ENCODE measurements at places on chromosomes 12 and 14.

DNA sequence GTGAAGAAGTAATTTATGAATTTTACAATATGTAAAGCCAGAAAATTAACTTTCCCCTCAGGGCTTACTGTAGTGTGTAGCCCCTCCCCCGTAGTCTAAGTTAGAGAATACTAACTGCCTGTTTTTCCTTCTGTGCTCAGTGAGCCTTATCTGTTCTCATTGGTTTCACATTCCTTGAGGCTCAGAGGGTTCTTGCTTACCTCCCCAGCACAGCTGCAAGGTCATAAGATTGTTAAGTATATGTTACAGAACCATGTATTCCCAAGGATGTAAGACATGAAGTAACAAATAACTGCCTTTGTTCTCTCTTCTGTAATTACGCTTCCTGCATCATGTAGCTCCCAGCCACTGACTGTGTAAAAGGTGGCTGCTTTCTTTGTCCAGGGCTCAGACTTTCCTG, 1351.1 kb downstream of the TMEM121 start:
- DNase-seq, result no peak

DNA sequence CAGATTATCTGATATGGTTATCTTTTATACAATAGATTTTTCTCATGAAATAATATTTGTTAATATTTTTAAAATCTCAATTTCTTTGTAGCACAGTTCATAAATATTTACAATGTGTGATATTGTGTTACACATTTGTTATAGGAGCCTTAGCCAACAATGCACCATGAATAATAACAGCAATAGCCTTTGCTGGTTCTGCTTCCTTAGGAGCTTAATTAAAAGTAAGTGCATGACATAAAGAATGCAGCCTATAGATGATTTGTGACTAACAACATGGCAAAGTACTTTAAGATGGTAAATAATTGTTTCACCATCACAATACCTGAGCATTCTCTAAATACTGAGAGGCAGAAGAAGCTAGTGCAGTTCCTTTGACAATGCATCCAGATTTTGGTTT, 156.3 kb upstream of the RASSF8 start:
- no peak for DNase-seq

DNA sequence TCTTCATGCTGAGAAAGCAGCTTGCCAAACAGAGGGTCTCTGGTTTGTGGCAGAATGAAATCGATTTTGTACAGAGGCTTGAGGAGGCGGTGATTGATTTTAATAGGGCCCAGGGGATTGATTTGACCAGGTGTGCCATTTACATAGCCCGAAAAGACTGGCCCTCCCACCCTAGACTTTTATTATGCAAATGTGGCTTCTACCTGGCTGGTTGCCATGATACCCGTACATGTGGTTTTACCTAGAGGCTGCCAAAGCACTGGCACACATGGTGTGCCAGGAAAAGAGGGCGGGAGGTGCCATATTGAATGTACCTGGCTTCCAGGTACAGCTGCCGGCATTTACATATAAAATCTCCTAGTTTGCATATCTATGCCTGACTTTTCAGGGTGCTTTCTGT, 18.0 kb upstream of the GUCY2C start:
- DNase-seq, result no peak

GRCh38 chr12:100767371-100767770, 27.2 kb upstream of the ANO4 start:
- DNase-seq, result no peak

DNA sequence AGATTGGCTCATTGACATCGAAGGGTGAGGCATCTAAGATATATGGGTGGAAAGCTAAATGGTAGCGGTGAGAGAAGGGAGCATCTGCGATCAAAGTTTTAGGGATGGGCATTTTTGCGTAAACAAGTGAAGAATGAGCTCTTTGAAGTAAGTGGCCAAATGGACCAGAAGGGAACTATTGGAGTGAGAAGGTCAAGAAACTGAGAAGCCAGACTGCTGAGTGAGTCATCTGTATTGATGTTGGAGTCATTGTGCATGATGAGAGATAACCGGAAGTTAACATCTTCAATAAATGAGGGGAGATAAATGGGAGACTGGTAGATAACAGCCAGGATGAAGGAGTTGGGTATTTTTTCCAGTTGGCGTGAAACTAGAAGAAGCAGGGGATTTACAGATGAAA, 271.9 kb upstream of the PDE3A start:
- no peak for DNase-seq

- DNase-seq, result no peak
These were observed 605 bp downstream of the ANKRD52 start for GRCh38 chr12:56257491-56258067.

DNA sequence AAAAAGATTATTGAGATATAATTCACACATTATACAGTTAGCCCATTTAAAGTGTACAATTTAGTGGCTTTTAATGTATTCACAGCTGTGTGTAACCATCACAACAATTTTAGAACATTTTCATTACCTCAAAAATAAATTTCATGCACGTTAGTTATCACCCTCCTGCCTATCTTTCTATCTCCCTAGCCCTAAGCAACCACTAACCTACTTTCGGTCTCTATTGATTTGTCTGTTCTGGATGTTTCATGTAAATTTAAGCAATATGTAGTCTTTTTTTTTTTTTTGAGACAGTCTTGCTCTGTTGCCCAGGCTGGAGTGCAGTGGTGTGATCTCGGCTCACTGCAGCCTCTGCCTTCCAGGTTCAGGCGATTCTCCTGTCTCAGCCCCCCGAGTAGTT, 439.4 kb downstream of the PCNX1 start:
- no peak for DNase-seq

DNA sequence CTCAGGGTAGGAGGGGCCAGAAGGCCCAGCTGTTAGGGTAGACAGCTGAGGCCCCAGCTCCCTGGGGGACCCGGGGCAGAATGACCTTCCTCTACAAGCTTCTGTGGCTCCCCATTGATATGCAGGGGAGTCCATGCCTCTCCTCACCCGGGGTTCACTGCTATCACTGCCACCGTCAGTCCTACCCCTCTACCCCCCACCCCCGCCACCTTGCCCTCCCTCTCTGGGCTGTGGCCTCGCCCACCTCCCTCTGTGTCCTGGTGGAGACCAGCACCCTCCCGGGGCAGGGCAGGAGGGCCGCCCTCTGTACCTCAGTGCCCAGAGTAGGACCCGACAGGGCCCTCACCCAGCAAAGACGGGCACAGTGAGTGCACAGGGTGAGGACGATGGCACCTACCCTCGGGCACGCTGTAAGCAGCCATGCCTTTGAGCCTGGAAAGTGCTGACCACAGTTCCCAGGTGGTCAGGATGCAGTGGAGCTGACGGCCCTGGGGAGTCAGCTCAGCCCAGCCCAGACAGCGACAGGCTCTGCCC, 88.4 kb upstream of the SFSWAP start:
- no peak for DNase-seq

DNA sequence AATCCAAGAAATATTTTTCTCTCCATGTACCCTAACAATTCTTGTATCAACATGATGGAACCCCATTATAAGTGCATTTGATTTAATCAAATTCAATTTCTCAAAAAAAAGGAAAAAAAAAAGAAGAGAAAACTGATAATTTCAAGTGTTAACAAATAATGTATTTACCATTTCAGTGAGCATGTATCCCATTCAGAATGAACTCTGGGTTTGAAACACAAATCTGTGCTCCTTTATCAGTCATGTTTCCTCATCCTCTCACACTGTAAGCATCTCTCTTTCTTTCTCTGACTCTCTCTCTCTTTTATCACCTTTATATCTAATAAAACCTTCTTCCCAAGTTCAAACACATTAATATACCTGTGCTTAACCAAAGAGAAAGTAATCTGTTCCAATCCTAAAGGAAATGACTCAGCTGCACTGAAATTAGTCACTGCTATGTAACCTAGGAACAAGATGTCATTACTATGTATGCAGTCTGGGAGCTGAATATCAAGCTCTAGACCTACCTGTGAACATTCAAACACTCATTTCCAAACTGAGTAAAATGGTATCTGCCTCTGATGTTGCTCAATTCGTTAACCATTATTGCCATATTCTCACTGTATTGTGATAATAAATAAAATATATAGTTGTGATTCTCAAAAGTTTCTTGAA, 135.0 kb upstream of the LRIG3 start:
- no peak for DNase-seq

DNA sequence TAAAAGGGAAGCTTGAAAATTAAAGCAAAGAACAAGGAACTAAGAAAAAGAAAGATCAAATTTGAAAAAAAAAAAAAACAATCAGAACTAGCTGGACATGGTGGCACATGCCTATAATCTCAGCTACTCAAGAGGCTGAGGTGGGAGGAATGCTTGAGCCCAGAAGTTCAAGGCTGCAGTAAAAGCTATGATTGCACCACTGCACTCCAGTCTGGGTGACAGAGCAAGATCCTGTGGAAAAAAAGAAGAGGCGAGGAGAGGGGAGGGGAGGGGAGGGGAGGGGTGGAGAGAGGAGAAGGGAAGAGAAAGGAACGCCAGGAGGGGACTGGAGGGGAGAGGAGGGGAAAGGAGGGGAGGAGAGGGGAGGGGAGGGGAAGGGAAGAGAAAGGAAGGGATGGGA, 43.0 kb downstream of the EEA1 start:
- no peak for DNase-seq

DNA sequence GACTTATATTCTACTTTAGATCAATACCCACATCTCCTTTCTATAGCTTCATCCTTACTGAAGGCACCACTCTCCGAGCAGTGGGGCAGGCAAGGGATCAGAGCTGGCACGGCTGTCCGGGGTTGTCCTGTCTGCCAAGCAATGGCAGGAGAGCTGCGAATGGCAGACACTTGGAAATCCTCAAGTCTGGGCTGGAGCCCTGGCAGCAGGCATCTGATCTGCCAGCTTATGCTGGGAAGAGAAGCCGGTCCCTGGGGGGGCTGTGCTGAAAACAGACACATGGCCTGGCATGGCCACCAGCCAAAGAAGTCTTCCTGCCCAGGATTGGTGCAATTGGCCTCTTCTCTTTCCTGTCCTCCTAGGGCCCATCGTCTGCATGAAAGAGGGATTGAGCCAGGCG, 280.2 kb upstream of the PWP1 start:
- DNase-seq, result no peak

DNA sequence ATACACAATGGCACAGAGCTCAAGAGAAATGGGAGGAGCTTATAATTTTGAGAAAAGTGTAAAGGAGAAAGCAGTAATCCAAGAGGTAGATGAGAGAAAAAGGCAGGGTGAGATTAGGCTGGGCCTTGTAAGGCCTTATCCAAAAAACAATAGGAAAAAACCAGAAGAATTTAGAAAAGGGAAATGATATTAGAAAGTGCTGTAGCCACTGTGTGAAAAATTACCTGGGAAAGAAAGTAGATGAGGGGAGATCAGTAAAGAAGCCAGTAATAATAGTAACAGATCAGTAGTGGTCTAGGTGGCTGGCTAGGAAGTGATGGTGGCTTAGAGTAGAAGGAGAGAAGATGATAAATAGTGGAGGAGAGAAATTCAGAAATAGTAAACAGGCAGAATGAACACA, 66.3 kb upstream of the CFL2 start:
- no peak for DNase-seq

DNA sequence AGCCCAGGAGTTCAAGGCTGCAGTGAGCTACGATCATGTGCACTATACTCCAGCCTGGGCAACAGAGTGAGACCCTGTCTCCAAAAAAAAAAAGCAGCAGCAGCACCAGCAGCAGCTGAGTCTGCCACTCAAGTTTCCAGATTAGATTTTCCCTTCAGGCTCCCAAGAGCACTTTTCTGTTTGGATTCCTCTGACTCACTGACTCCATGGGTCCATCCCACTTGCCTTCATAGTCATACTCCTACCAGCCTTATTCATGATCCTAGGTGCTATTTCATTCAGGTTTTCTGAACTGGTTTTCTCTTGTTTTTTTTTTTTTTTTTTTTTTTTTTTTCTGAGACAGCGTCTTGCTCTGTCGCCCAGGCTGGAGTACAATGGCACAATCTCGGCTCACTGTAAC, 6.8 kb upstream of the TWF1 start:
- no peak for DNase-seq

GRCh38 chr14:101928415-101928841, 35.9 kb upstream of the DYNC1H1 start:
- DNase-seq, result no peak

- DNase-seq, result no peak
These were observed 328.0 kb upstream of the TMTC1 start for GRCh38 chr12:30111719-30112118.

GRCh38 chr12:40002178-40003169, 103.4 kb downstream of the SLC2A13 start:
- DNase-seq, result no peak

DNA sequence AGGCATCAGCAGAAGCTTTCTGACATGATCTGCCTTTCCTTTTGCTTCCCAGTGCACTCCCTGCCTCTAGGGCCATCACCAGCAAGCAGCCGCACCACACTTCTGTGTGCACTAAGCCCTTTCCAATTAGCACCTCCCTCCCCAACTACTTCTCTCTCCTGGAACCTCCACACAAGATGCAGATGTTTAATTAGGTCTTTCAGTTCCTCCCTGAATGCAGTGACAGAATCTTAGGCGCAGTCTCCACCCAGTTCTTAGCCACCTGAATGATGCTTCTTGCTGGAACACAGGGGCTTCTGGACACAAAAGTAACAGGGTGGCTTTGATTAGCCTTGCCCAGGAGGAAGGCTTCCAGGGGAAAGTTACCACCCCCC, 32.9 kb downstream of the NIN start:
- no peak for DNase-seq

DNA sequence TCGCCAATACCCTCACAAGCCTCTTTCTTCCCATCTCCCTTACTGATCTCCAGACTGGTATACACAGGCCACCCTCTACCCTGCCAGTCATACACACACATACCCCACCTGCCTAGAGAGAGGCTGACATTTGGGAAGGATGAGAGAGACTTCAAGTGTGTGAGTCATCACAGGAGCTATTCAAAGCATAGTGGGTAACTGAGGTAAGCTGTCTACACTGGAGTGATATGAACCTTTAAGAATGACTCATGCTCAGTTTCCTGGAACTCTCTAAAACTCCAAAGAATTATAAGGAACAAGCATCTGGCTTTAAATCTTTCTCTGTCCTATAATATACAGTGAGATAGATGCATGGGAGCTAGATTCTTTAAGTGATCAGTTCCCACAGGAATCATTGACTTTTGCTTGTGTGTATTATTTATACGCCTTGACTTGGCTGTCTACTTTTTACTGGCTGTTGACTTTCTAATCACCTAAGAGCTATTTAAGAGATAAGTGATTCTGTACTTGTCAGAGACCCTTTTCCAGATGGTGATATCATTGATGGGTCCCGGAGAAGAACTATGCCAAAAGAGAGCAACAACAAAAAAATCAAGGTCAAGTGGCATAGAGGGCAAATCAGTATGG, 5.8 kb downstream of the IGF1 start:
- no peak for DNase-seq

DNA sequence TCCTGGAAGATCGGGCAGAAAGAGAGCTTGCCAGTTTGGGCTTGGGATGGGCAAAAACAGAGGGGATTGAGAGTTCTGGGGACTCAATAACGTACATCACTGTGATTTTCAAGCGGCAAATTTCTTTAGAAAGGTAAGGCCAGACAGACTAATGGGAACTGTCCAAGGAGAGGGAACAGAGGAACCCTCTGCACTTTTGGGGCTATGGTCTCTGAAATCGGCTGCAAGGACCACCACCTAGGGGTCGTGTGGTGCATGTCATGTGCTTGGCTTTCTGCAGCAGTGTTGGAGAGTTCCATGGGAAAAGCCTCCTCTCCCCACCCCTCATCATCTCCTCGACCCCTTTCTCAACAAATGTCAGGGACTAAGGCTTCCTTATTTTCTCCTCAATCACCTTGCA, 79.6 kb downstream of the PPM1A start:
- no peak for DNase-seq

- DNase-seq, result no peak
These were observed 602.6 kb downstream of the SNAPC1 start for GRCh38 chr14:62364800-62365280.
